ENCODE measurements at places on chromosomes 1 and 21. TPM values are rescaled to one million over a fixed set of nuclear protein-coding genes. Genes with fewer than 3 reads are reported as not detected.

The NSUN4 gene
- 19.2 TPM for total RNA-seq

The ECM1 gene
- total RNA-seq = 13.8 TPM

The KIAA1614 gene
- 4.5 TPM for total RNA-seq

The FAM177B gene
- not detected for total RNA-seq

The HPCA gene
- total RNA-seq = not detected

The ESRRG gene
- total RNA-seq = not detected

The PWP2 gene
- total RNA-seq = 5.9 TPM

The CFHR5 gene
- not detected for total RNA-seq

The ZBTB17 gene
- total RNA-seq = 42.8 TPM
